ENCODE measurements at places on chromosomes 6 and 20.

- peak; percentile 10 for DNase-seq
Observed at GRCh38 chr6:137025786-137026730, 18.7 kb downstream of the IL20RA start.

- DNase-seq, result no peak
Observed at GRCh38 chr6:10589983-10590382, 68.8 kb downstream of the GCNT2 start.

DNA sequence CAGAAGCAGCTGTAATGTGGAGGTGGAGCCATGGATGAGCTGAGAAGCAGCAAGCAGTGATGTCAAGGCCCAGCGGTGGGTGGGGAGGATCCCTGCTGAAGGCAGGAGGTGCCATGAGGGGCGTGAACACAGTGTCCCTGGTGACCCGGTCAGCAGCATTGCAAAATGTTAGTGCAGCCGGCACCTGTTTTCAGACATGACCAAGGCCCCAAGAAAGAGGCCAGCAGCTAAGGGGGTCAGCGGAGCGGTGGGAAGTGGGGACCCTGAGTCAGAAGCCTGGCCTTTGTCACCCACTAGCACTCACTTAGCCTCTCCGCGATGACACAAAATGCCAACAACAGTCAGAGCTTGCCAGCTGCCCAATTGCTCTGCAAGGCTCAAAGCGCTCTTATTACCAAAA, 51.9 kb downstream of the TMEM242 start:
- DNase-seq, result no peak

- DNase-seq, result peak; percentile 73
Observed at GRCh38 chr6:39453241-39453640, 130.7 kb upstream of the KCNK16 start.

DNA sequence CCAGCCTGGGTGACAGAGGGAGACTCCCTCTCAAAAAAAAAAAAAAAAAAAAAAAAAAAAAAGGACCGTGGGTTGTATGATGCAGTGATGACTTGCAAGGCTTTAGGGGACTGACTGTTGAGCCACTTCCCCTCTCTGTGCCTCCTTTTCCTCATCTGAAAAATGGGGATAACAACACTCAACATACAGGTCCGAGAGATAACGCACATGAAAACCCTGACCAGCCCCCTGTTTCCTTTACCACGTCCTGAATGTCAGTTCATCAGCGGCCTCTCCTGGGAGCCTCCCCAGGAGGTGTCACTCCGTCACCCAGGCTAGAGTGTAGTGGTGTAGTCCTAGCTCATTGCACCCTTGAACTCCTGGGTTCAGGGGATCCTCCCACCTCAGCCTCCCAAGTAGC, 3.9 kb downstream of the SLA2 start:
- no peak for DNase-seq

- no peak for DNase-seq
Observed at GRCh38 chr20:2208897-2209296, 86.9 kb upstream of the TGM3 start.

Measured in RPMI7951 (cell line).